ENCODE measurements at places on chromosomes 3 and 15.

DNA sequence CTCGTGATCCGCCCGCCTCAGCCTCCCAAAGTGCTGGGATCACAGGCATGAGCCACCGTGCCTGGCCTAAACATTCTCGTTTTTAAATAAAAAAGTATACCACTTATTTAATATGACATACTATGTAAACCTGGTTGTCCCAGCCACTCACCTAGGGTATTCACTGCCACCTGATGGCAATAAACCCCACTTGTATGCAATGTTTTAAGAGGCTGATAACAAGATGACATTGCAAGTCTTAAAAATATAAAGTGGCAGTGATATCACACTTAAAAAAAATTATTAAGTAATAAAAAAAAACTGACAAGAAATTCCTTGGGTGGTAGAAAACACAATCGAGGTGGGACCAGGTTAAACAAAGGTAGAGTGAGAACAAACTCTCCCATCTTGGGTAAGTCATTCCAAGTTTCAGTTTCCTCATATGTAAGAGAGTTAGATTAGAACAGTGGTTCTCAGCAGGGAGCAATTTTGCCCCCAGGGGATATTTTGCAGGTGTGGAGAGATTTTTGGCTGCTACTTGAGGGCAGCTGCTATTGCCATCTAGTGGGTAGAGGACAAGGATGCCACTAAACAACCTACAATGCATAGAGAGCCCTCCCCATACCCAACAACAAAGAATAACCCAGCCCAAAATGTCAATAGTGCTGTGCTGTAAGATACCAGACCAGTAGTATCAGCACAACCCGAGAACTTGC, 14.5 kb downstream of the ARF4 start:
- peak; percentile 84 for DNase-seq

DNA sequence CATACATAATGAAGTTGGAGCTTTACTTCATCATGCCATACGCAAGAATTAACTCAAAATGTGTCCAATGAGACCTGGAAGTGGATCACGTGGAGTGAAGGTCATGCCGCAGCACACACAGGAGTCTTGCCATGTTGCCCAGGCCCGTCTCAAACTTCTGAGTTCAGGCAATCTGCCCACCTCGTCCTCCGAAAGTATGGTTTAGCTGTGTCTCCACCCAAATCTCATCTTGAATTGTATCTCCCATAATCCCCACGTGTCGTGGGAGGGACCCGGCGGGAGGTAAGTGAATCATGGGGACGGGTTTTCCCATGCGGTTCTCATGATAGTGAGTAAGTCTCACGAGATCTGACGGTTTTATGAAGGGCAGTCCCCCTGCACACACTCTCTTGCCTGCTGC, 25.7 kb downstream of the SPCS1 start:
- DNase-seq = no peak

DNA sequence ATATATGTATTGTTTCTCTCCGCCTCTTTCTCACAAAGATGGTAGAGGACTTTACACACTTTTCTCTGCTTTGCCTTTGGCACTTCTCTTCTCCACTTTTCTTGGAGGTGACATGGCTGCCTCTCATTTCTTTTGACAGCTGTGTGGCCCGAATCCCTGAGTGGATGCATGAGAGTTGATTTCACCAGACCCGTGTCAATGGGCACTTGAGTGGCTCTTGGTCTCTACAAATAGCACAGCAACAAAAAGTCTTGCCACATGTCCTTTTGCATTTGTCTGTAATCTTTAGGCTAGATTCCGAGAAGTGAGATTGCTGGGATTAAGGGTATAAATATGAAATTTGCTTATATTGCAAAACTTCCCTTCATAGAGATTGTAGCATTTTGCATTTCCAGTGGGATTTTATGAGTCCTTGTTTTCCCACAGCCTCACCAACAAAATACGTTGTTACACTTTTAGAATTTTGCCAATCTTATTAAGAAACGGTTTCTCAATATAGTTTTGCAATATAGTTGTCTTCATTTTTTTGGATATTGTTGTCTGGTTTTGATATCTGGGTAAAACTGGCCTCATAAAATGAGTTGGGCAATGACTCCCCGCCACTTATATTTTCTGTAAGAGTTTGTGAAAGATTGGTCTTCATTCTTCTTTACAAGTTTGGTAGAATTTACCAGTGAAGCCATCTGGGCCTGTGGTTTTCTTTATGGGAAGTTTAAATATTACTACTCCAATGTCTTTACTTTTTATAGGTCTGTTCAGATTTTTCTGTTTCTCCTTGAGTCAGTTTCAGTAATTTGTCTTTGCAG, 5.2 kb upstream of the TRPM1 start:
- no peak for DNase-seq

DNA sequence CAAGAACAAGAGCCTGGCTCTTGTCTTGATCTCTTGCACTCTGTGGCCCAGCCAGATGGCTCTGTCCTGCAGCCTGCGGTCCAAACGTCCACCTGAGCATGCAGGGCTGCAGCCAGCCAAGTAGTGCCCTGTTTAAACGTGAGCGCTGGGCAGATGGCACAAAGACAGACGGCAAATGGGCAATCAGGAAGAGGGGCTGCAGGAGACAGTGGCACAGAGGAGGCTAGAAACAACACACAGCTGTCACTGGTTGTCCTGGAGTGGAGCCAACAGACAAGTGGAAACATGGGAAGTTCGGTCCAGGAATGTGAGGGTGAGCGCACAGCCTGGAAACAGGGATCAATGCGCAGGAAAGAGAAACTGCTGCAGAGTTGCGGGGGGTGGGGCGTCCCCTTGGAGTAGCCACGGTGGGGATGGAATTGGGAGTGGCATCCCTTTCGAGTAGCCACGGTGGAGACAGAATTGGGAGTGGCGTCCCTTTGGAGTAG, 10.7 kb upstream of the ZXDC start:
- DNase-seq = no peak

- peak; percentile 63 for DNase-seq
Measured at GRCh38 chr3:186931532-186932280, 1.4 kb downstream of the ST6GAL1 start.

- DNase-seq = no peak
Measured at GRCh38 chr15:74317820-74318375, 49.5 kb downstream of the CYP11A1 start.

DNA sequence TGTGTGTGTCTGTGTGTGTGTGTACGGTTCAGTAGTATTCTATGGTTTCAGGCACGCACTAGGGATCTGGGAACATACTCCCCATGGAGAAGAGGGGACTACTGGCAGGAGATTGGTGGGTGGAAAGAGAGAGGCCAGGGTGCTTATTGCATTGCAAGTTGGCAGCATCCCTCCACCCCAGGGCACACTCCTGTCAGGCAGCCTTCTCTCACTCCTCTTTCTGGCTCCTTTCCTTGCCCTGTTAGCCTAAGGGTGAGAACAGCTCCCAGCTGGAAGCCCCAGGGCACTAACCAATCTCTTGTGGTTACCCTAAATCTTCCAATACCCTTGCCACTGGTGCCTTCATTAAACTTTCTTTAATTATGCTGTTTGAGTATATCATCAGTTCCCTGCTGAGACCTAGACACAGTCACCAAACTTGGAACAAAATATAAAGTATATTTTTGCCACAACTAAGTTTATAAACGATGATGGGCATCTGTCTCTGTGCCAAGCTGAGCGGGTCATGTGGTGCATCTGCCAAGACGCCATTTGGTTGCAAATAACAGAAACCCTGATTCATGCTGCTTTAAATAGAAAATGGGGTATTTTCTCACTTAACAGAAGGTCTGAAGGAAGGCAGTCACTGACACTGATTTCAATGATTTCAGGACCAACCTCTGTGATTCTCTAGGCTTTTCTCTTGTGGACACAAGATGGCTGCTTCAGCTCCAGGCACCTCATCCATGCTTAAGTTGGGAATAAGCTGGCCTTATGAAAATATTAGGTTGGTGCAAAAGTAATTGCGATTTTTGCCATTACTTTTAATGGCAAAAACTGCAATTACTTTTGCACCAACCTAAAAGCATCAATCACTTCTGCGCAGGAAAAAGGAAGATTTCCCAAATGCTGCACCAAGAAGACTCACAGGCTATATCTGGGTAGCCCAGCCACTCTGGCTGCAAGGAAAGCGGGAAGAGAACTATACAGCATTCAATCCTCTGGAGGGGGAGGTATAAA, 476.9 kb upstream of the PROK2 start:
- no peak for DNase-seq

All from T47D (cell line).